Dermis blood vessel endothelial cell (primary cell): ENCODE measurements at places on chromosomes 4 and X.
A peak's percentile ranks its signal among the peaks of the same experiment; 100 is the strongest.

- DNase-seq = no peak
Measured at GRCh38 chr4:102246416-102246815, 98.9 kb downstream of the SLC39A8 start.

- DNase-seq = peak; percentile 74
Measured at GRCh38 chr4:10554694-10555093, 97.5 kb upstream of the ZNF518B start.

- DNase-seq = peak; percentile 13
Measured at GRCh38 chr4:89111833-89112563, 665 bp downstream of the TIGD2 start.

DNA sequence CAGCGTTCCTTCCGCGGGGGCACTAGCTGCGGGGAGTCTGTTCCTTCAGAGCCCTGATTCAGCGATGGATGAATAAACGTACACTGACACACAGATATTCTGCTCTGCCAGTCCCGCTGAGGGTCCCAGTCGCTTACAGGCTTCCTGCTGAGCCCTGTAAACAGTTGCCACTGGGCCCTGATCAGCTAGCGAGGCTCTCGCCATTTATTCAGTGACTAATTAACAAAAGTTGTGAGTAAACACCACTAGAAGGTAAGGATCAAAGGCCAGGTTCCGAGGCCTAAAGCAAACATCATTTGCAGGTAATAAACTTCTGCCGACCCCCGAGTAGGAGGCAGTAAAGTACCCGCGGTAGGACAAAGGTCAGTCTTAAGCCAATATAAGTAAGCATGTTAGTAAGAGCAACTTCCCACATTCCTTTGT is 442.6 kb upstream of the GALNT7 start:
- DNase-seq = no peak

DNA sequence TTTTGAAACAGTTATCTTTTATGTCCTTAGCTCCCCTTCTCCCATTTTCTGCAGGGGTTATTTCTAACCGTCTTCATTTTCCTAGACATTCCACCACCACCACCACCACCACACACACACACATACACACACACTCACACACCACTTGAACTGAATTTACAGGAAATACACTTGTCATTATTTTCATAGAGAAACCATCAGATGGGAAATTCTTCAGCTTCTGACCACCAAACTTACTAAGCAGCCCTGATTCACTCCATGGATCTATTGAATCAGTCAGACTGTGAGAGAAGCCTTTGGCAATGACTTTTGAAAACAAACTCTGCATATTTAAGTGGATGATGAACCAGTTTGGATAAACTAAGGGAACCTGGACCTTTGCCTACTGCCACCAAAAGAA is 210.1 kb upstream of the NHS start:
- no peak for DNase-seq

DNA sequence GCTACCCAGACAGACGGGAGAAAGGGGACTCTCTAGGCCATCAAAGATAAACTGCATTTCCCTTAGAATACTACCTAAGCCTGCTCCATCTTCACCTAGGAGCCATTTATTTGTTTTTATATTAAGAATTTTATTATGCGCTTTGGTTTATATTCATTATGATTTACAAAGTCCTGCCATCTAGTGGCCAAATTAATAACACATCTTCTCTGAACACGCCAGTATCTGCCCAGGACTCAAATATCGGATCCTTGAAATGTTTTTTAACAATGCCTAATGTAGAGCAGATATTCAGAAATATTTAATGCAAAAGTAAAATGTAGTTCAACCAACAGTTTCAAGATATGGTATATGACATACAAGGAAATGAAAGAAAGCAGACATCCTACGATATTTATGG is 20.8 kb upstream of the PRPS2 start:
- DNase-seq = peak; percentile 56

DNA sequence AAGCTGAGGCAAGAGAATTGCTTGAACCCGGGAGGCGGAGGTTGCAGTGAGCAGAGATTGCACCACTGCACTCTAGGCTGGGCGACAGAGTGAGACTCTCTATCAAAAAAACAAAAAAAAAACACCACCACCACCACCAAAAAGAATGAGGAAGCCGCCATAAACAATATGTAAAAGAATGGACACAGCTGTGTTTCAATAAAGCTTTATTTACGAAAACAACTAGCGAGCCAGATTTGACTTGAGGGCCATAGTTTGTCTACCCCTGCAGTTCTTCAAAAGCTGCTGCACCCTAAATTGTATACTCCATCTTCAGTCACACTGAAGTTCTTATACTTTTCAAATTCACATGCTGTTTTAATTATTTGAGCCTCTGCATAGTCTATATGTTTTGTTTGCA is 306.5 kb upstream of the KLF3 start:
- no peak for DNase-seq

DNA sequence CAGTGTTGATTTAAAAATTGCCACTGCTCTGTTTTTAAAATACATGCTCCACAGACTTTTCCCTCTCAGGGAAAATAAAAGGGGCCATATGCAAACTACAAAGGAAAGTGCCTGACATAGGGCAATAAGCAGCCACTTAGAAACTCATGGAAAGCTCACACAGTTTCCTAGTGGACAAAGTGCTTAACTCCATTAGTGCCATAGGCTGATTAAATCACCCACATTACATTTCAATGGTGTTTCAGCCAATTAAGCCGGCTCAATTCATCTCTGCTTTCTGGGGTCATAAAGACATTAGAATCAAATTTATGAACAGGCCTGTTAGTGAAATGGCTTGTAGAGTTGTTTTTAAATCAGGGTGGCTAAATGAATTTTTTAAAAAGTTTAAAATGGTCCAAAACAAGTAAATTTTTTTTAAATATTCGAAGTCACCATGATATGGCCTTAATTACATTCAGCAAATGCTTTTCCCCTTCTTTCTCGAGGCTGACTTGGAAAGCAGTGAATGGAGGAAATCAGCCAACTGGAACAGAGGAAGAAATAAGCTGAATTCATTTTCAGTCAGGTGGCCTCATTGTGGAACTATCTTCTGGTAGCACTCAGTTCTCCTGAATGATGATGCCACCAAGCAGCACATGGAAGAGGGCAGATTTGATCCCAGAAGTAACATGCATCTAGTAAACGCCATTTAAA is 2305.1 kb upstream of the AGA start:
- DNase-seq = no peak

- DNase-seq = no peak
Measured at GRCh38 chr4:21290562-21290961, 590.3 kb downstream of the PACRGL start.

- DNase-seq = peak; percentile 66
Measured at GRCh38 chrX:152904151-152905080, 6.5 kb downstream of the ZNF185 start.

- no peak for DNase-seq
Measured at GRCh38 chr4:1250921-1251772, 2.2 kb upstream of the CTBP1 start.

DNA sequence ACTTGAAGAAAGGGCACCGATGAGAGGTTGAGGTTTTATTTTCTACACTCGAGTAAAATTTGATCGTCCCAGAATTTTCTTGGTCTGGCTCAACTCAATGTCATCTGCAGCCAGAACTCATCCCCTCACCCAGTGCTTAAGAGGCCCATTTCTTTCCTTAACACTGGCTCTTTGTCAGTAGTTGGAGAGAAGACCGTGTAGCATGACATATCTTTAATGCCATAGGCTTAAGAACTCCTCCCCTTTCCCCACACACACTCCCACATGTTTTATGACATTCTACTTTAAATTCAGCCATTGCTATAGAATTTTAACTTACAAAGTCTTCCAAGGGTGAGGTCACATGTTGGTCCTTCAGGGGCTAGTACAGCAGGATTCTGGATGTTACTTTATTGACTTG is 44.2 kb upstream of the ZNF827 start:
- DNase-seq = no peak

DNA sequence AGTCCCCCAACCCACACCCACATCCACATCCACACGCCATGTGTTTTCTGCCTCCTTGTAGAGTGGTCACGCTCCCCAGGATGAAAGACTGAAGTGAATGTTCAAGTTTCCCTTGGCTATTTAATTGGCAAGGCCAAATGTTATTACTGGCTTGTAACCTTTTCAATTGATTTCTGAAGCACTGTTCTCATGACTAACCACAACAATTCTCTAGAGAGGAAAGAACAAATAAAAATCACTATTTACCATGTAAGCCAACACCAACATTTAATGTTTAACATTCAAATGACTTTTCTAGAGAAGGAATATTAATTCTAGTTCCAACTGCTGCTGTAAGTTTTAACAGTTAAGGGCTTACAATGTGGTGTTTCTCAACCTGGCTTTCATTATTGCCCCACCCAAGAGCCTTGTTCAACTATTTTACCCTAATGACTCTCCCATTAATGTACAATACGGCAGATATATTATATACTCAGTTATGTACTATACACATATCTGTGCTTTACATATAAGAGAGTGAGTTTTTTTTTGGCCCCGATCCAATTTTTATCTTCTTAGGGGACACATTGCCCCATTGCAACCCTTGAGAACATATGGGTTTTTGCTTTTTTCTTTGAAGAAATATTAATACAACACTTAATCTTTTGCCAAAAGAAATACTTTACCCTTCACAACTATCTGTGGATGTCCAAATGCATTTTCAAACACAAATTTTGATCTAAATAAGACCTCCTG is 46.5 kb downstream of the RELL1 start:
- peak; percentile 48 for DNase-seq

DNA sequence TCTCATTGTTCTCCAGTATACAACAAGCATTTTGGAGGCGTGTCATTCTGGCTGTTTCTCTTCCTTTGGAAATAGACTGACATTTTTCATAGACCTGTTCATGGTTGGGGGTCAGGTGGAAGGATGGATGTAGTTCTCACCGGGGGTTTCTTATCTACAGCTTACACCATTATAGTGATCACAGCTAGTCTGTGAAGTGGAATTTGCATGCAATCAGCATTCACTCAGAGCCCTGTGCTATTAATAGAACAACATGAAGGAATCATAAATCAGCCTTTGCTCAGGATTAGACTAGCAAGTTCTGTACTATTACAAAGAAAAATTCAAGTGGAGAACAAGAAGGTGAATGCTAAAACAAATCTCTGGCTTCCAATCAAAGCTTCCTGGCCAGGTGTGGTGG is 132.6 kb upstream of the PUDP start:
- DNase-seq = no peak
